ENCODE measurements at places on chromosomes 7 and 10.

- no peak for DNase-seq
These were observed 11.1 kb upstream of the EMX2 start for GRCh38 chr10:117531371-117532002.

DNA sequence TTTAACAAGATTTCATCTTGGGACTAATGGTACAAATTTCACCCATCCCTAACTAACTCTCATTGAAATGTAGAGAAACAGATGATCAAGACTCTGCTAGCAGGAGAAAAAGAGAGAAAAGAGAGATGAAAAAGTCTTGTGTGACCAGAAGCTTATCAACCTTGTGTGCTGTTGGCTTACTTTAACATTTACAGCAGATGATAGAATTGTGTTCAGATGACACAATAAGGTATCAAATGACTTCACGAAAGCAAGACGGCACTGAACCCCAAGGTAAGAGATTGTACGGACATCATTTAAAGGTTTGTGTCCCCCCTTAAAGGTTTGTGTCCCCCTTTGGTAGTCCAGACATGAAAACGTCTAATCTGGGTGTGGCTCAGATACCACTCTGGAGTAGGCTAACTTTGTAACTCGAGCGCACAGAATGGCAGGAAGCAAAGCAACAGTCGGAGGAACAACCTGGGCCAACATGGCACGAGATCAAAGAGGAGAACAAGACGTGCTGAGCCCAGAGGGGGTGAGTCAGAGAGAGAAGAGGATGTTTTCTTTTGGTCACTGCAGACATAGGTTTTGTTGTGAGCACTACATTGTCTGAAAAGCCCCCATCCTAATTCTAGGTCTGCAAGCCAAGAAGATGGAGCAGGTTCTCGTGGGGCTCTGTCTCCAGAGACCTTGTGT, 10.4 kb upstream of the LMBR1 start:
- no peak for DNase-seq

GRCh38 chr10:110825508-110825907, 46.2 kb upstream of the PDCD4 start:
- no peak for DNase-seq

GRCh38 chr7:157807510-157807909, 470.7 kb downstream of the DNAJB6 start:
- no peak for DNase-seq

- DNase-seq, result no peak
These were observed 173.4 kb upstream of the NRP1 start for GRCh38 chr10:33507662-33508425.

Measured in stimulated activated CD8-positive, alpha-beta memory T cell treated with anti-CD3 and anti-CD28 coated beads, Interleukin-4, amount 100 ng/mL, for 1 hour (primary cell).